ENCODE measurements at places on chromosomes 13 and 19. TPM values are rescaled to one million over a fixed set of nuclear protein-coding genes. Genes with fewer than 3 reads are reported as not detected.

The NAPSA gene
- total RNA-seq, result not detected

The SYNGR4 gene
- not detected for total RNA-seq

The TMEM259 gene
- 256 TPM for total RNA-seq

The S1PR2 gene
- total RNA-seq, result 7.4 TPM

The TEX26 gene
- total RNA-seq, result not detected

The PRSS57 gene
- not detected for total RNA-seq

The KRTDAP gene
- 1,056 TPM for total RNA-seq

The OR7A5 gene
- 2.5 TPM for total RNA-seq

The ZNF426 gene
- 12.6 TPM for total RNA-seq

The CCDC194 gene
- not detected for total RNA-seq

The SHC2 gene
- total RNA-seq, result 40.7 TPM

The ZNF561 gene
- total RNA-seq, result 39.4 TPM

The KL gene
- total RNA-seq, result 1.6 TPM

The TRIM13 gene
- 29.0 TPM for total RNA-seq

The TNFSF9 gene
- 1.4 TPM for total RNA-seq

The ZNF431 gene
- 18.6 TPM for total RNA-seq

The PDX1 gene
- not detected for total RNA-seq

The KCNJ14 gene
- 4.2 TPM for total RNA-seq

The MBD3L2 gene
- not detected for total RNA-seq

The SMIM44 gene
- not detected for total RNA-seq

The CGB1 gene
- total RNA-seq, result not detected

The CD320 gene
- 11.8 TPM for total RNA-seq

The UNC13A gene
- total RNA-seq, result not detected

The CD33 gene
- 2.7 TPM for total RNA-seq

The NLRP9 gene
- not detected for total RNA-seq

The ATP11A gene
- total RNA-seq, result 48.2 TPM

The SIAH3 gene
- 0.10 TPM for total RNA-seq

The EHD2 gene
- 48.5 TPM for total RNA-seq

The HCST gene
- total RNA-seq, result 8.3 TPM

The NKPD1 gene
- 60.4 TPM for total RNA-seq

The IGFL4 gene
- 1.4 TPM for total RNA-seq

The SPC24 gene
- total RNA-seq, result 4.0 TPM

The ELAVL3 gene
- total RNA-seq, result not detected

The PTPRH gene
- not detected for total RNA-seq

The DCT gene
- 122 TPM for total RNA-seq

The RNF225 gene
- total RNA-seq, result 3.9 TPM

The SLC7A9 gene
- not detected for total RNA-seq

The GPC5 gene
- not detected for total RNA-seq

The YJEFN3 gene
- total RNA-seq, result 12.0 TPM
